ENCODE measurements at places on chromosomes 3 and 15.
A peak's percentile ranks its signal among the peaks of the same experiment; 100 is the strongest.

GRCh38 chr3:183392186-183393034 lies 36.0 kb downstream of the MCF2L2 start:
- ATAC-seq, result no peak

- ATAC-seq, result no peak
Measured at GRCh38 chr15:73539212-73540128, 93.7 kb downstream of the NPTN start.

GRCh38 chr15:41876007-41876406 lies 17.8 kb downstream of the SPTBN5 start:
- peak; percentile 13 for ATAC-seq

DNA sequence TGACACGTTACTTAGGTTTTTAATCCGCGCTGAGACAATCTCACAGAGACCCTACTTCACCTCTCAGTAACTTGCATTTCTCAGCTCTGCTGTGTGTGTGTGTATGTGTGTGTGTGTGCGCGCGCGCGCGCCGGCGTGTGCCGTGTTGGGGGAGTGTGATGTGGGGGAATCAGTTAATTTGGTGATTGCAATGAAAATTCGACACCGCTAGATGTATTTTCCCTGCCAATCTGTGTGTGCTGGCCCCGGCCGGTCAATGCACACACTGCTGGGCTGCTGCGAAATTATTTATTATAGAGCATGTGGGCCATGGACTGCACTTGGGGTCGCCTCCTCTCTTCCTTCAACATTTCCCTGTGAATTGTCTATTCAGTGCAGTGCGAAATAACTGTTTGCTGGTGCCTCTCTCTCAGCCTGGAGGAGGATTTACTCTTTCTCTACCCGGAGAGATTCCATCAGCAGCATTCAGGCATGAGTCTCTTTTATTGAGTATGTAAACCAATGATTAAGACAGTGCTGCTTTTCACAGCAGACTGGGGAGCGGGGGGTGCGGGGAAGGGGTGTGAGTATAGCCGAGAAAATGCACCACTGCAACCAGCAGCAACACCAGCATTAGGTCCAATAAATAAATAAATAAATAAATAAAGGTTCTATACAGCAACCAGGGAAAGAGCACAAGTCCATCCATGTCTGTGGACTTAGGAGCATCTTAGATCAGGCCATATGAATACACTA lies 2.9 kb downstream of the CADM2 start:
- ATAC-seq, result no peak

DNA sequence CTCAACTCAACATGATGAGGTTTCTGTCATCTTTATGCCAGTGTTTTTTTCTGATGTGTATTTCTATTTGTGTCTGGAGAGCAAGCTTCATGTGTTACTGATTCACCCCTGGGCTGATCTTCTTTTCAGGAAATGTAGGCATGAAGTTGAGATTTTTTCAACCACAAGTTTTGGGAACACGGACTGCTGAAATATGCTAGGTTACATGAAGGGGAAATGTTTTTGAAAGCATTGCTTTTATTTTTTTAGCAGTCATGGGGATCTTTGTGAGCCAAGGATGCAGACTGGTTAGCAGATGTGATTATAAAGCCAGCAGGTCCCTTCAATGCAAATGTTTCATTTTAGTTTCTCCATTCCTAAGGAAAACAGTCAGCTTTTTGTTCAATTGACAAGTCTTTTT lies 219.3 kb upstream of the COL8A1 start:
- ATAC-seq, result no peak

DNA sequence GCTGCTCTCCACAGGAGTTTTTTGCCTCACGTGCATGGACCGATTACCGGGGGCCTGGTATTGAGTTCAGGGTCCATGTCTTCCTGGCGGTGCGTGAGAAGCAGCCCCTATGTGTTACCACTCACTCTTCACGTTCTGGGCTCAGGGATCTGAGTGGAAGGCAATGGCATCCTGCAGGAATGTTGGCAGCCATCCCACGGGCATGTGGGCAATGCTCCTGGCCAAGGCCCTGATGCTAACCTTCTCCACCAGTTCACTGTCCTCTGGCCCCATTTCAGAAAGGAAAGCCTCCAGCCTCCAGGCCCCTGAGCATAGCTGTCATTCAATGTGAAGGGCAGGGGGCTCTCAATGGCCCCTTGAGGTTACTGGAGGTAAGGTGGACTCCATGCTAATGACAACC lies 43.0 kb upstream of the KY start:
- ATAC-seq, result no peak

GRCh38 chr3:155302891-155303290 lies 9.4 kb upstream of the STRIT1 start:
- no peak for ATAC-seq

GRCh38 chr15:57551715-57552677 lies 39.7 kb upstream of the MYZAP start:
- no peak for ATAC-seq

DNA sequence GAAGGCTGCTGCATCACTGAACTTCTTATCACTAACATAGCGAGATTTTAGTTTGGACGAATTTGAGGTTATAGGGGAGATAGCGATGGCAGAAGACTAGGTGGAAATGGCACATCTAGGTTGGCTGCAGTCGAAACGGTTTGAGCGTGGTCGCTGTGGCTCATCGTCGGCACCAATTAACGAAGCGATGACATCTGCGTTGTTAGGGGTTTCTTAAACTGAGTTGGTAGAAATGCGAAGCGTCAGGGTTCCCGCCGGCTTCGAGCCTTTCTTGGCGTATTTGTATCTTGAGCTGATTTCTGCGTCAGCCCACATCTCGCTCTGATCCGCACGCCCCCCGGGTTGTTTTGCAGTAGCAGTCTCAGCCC lies 319 bp downstream of the LNP1 start:
- ATAC-seq, result peak; percentile 29

DNA sequence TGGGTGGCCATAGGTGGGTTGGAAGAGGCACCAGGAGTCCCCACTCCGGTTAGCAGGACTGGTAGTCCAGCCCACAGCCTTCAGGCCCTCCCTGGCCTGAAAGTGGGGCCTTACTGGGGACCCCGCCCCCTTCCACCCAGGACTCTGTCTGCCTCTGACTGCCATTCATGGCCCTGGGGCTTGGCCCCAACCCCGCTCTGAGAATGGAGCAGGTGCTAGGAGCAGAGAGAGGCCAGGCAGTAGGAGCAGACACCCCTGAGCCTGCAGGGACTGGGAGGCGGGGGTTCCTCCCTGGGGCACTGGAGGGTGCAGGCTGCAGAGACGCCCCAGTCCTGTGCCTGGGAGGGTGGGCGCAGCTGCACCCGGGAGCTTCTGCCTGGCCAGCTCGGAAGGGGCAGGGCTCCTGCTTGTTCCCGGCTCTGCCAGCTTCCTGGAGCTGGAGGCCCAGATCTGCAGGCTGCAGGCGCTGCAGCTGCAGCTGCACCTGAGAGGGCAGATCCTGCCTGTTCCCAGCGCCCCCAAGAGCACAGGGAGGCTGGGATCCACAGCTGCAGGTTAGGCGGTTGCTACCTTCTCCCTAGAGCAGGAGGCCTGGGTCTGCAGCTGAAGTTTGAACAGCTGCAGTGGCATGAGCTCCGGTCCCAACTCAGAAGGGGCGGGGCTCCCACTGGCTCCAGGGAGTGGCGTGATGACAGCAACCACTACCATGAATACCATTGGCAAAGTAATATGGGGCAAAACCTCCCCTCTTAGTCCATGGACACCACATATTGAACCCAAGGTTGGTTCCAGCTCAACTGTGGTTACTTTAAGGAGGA lies 194.7 kb downstream of the SQOR start:
- peak; percentile 41 for ATAC-seq

DNA sequence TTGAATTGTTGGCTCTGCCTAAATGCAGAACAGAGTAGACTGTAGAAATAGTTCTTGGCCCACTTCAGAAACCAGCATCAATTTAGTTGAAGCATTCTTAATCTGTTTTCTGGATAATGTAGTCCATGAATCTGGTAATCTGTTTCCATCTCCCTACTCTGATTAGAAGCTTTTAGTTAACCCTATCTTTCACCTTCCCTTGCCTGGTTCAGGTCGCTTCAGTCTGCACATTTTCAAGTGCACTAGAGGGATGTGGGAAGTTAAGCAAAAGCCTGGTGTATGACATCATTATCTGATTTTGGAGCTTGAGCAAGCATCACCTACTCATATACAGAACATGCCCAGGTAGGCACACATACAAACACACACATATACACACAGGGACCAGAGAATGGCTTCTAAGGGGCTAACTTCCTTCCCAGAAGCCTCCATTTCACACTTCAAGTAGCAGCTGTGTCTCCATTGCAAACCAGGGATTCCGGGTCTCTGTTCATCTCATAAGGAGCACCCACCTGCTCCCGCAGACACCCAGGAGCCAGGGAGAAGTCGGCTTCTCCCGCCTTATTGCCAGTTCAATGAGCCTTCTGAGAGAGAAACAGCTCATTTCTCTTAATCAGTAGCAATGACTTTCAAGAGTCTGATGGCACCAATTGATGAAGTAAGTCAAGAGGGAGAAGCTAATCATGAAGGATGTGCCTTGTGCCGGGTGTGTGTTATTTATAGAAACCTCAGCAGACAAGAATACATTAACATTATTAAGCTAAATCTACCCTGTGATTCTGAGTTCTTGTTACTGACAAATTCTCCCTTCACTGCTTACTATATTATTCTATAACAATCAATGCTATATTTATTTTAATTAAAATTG lies 347.9 kb upstream of the STAC start:
- ATAC-seq, result no peak

All from stimulated activated memory B cell treated with anti-CD40 and anti-IgM and Interleukin-4, amounts not matched to agents 10 μg/mL and 1 μg/mL and 100 μg/mL, for 72 hours (primary cell).